ENCODE measurements at places on chromosomes 7 and 10. TPM values are rescaled to one million over a fixed set of nuclear protein-coding genes. Genes with fewer than 3 reads are reported as not detected.

- DNase-seq = no peak
These were observed 12.8 kb downstream of the DNMBP start for GRCh38 chr10:99996671-99997648.

DNA sequence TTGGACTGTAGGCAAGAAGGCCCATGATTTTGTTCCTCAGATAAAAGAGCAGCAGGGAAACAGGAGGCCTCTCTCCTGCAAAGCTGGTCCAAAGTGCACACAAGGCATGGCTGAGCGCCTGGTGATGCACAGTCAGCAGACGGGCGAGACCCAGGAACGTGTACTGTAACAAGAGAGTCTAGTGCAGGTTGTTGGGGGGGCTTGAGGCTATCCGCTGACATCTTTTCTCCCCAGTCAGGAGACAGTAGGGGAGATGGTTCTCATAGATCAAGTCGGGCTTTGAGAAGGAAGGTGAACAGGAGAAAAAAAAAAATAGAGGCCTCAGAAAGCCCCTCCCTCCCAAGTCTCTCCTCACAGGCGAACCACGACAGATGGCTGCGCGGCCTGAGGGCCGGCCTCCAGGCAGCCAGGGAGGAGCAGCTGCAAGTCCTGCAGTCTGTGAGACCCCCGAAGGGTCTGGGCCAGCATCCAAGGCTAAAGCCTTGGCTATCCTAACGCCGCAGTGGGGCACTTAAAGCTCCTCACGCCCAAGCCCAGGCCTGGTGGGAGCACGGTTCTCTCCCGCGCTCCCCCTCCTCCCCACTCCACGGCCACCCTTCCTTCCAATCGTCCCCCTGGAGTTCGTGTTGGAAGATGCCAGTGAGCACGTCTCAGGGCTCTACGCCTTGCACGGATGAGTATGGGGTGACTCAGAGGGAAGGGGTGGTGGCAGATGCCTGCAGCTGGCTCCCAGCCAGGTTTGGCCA is 68.3 kb downstream of the PRKAG2 start:
- DNase-seq = no peak

DNA sequence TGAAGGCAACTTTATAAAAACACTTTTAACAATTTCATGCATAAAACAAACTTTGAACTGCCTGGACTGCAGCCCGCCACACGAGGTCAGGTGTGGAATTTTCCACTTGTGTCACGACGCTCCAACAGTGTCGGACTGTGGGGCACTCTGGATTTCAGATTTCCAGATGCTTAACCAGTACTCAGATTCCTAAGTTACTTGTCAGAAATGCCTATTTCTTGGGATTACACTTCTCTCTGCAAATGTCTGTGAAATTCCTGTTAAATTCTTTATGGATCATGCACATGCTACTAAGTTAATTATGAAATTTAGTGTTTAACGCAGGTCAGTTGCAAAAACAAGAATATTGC is 473 bp upstream of the GPER1 start:
- no peak for DNase-seq

DNA sequence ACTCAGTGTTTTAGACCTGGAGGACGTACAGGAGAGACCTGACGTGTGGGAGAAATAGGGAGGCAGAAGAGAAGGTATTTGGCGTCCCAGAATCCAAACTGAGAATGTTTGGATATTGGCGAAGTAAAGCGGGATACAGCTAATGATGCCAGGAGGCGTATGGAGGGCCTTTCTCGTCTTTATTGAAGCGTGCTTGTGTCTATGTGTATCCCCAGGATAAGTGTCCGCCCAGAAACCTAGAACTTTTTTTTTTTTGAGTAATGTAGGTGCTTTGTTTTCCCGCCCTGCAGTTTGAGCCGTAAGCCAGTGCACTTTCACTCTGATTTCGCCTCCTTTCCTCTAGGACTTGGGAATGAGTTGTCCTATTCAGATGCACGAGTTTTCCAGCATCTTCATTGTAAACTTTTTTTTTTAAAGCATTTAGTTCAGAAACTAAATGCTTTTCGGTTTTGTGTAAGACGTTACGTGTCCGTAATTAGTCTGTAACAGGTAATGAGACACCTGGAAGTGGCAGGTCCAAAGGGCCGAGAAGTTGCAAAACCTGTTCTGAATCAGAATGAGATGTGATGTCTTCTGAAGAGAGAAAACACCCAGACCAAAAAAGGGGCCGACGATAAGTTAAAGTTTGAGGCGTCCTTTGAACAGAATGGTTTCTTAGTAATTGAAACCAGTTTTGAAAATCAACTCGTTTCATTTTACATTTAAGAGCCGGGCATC is 746 bp downstream of the ARL5B start:
- no peak for DNase-seq

DNA sequence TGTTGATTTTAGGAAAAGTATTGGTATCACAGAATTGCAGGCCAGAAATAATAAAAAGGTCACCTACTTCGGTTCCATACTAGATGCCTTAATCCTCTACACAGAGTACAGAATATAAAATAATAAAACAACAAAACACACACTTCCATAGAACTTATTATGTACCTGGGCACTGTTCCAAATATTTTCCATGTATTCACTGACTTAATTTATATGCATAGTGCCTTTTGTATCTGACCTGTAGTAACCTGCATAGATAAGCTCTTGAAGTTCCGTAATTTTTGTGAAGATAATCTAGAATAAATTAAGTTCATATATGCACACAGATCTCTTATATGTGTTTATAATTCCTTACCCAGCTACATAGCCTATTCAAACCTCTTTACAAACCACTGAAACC is 78.3 kb downstream of the RAPGEF5 start:
- no peak for DNase-seq

DNA sequence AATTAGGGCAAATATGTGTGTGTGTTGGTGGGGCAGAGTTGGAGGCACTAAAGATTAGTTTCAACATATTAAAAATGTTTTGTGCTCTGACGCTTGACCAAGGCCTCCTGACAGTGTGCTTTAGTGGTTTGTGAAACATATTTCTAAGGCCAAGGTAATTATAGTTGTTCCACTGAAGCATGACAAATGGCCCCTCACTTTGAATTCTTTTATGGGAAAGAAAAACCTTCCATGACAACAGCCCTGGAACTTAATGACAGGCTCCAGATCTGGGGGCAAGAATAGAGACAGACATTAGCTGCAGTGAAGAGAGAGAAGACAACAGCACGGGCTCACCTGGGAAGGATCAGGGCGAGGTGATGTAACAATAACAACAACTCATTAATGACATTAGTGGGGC is 155.8 kb downstream of the CHN2 start:
- DNase-seq = no peak

GRCh38 chr7:35256256-35257175 is 2.6 kb upstream of the TBX20 start:
- DNase-seq = no peak

GRCh38 chr7:124688991-124689390 is 76.6 kb downstream of the GPR37 start:
- DNase-seq = peak; percentile 68

MBLAC1 gene
- 0.55 TPM for polyA plus RNA-seq

NPTX2 gene
- polyA plus RNA-seq = 0.02 TPM

RBAK gene
- 4.4 TPM for polyA plus RNA-seq

PTPN20 gene
- polyA plus RNA-seq = not detected

SPDYE8 gene
- polyA plus RNA-seq = 0.10 TPM
